ENCODE measurements at places on chromosomes 5 and 9. TPM values are rescaled to one million over a fixed set of nuclear protein-coding genes. Genes with fewer than 3 reads are reported as not detected.

PCDHB8 gene
- total RNA-seq, result 6.1 TPM

TMEM174 gene
- not detected for total RNA-seq

ITK gene
- total RNA-seq, result 2.2 TPM

AJM1 gene
- total RNA-seq, result 9.6 TPM

PCDHGC3 gene
- total RNA-seq, result 39.1 TPM

TRIM14 gene
- total RNA-seq, result 12.2 TPM

- DNase-seq, result no peak
Measured at GRCh38 chr9:76502746-76503145, 43.8 kb downstream of the GCNT1 start.

- no peak for DNase-seq
Measured at GRCh38 chr5:124796495-124796894, 50.1 kb upstream of the ZNF608 start.

GRCh38 chr9:16023446-16023845, 470.6 kb downstream of the CCDC171 start:
- no peak for DNase-seq

- no peak for DNase-seq
Measured at GRCh38 chr5:180589771-180590542, 1.3 kb downstream of the SCGB3A1 start.

GRCh38 chr5:1523480-1523792, 324 bp downstream of the LPCAT1 start:
- no peak for DNase-seq

DNA sequence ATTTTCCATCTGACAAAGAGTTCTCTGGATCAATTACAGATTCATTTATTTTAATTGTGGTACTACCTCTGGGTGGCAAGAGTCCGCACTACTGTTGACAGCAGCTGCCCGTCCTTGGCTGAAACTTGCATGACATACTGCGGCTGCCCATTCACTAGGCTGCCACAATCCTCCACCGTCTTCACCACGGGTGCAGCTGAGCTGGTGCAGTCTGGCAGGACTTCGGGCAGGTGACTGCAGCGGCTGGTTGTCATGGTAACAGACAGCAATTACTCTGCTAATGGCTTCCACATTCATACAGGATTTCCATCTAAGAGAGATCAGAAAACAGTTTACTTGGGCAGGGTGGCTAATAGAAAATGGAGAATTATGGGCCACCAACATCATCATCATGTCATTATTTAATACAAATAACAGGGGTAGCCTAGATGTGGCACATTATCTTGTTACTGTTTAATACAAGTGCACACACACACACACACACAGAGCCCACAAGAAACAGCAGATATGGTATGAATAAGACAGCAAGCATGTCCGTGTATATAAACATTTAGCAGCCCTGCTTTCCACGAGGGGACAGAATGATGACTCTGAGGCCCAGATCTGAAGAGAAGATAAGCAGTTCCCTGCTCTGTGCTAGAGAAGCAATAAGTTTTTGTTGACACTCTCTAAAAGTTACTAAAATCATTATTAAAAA, 112.3 kb downstream of the MARCHF3 start:
- DNase-seq, result no peak

DNA sequence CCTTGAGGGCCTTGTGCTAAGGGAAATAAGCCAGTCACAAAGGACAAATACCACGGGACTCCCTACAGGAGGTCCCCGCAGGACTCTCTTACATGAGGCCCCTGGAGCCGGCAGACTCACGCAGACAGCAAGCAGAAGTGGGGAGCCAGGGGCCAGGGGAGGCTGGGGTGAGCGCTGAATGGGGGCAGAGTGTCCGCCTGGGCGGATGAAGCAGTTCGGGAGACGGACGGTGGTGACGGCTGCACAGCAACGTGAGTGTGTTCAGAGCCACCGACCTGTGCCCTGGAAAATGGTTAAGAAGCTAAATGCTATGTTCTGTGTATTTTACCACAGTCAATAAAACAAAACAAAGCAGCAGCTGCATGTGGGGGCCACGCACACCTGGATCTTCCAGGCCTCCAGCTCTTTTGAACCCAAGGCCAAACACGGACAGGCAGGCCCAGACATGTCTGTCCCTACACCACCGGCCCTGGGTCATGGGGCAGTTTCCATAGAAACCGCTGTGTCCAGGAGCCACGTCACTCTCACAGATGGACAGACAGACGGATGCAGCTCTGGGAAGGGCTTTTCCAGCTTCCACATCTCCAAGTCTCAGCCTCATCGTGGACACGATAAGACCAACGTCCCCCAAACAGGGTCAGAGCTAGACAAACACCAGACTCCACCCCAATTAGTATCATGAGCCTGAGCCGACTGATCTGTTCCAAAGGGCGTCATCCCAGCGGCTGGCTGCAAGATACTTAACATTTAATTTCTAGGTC, 103.9 kb downstream of the VAV2 start:
- no peak for DNase-seq

DNA sequence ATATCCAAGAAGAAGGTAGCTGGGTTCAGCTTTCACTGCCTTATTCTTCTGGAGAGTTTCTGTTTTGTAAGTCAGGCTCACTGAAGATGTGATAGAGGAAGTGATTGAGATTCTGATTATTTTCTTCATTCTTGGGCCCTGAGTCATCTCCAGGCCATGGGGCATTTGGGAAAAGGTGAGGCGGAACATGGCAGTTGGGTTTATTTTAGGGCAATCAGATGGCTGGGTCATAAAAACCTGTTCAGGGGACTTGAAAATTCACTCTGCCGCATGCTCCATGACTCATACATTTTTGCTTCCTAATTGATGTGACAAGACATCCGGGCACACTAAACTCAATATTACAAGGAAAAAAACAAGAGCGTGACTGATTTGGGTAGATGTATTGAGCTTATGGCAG, 265.7 kb upstream of the KLF4 start:
- DNase-seq, result no peak

- no peak for DNase-seq
Measured at GRCh38 chr5:150570333-150570732, 62.4 kb downstream of the NDST1 start.

- DNase-seq, result no peak
Measured at GRCh38 chr9:13274886-13275641, 4.4 kb downstream of the MPDZ start.

DNA sequence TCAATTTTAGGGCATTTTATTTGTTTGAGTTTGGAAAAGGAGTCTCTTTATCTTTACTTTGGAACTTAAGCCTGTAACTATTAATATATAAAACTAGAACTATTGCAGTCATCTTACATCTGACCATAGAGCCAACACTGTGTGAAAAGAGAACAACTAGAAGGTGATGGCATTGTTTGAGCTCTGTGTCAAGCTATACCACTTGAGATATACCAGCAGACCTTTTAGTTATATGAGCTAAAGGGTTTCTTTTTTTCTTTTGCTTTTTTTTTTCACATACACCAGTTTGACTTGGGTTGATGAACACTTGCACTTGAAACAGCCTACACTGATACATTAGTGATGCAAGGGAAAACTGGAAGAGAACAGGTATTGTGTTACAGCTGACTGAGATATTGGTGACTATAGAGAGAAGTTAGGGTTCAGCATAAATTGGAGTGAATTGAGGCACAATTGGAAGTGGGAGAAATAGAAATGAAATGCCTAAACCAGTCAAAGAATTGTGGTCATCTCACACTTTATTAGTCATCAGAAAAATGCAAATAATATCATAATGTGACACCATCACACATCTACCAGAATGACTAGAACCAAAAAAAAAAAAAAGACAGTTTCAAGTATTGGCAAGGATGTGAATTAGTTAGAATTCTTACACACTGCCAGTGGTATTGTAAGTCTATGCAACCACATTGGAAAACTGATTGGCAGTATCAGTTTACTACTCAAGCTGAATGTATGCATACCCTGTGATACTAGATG, 60.9 kb downstream of the ADRB2 start:
- DNase-seq, result no peak
